ENCODE measurements at places on chromosomes 5 and 9. TPM values are rescaled to one million over a fixed set of nuclear protein-coding genes. Genes with fewer than 3 reads are reported as not detected.

SLC1A3 gene
- not detected for total RNA-seq

TICAM2 gene
- total RNA-seq: 1.1 TPM

RNF183 gene
- not detected for total RNA-seq

TBC1D9B gene
- total RNA-seq: 61.5 TPM

KCNV2 gene
- not detected for total RNA-seq

PCDHGB1 gene
- total RNA-seq: 2.0 TPM

All from A549 treated with CORT108297 at 1 μM for 4 hours (cell line).